Fibroblast of the conjunctiva (primary cell): ENCODE measurements at places on chromosomes 13 and 19.

- no peak for DNase-seq
These were observed 8.9 kb upstream of the CYP4F3 start for GRCh38 chr19:15631817-15632216.

GRCh38 chr13:97019236-97019635 is 25.0 kb upstream of the OXGR1 start:
- no peak for DNase-seq

GRCh38 chr13:26460648-26461047 is 96.8 kb upstream of the WASF3 start:
- DNase-seq, result no peak

DNA sequence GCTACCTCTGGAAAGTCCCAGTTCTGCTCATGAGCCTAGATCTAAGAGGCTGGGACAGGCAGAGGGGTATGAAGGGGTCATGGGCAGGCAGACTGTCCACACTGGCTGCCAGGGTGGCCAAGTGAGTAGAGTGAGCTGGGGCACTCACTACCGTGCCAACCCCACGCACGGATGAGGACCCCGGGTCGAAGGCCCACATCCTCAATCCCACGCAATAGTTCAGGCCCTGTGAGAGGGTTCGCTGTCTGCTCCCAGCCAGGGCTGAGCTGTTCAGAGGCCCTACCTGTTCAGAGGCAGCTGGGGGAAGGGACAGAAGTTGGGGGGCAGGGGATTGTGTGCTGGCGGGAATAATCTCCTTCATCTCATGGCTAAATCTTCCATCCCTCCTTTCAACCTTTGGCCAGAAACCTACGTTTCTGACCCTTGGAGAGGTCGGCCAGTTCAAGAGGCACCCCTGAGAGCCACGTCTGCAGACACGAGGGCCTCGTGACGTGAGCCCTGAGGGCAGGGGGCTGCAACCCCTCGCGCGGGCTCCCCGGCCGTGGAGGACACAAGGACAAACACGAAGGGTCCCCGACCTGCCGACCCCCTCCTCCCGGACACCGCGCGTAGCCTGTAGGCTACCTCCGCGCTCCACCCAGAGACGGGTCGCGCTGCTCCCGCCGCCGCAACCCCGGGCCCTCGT is 1.0 kb upstream of the RPS5 start:
- no peak for DNase-seq

DNA sequence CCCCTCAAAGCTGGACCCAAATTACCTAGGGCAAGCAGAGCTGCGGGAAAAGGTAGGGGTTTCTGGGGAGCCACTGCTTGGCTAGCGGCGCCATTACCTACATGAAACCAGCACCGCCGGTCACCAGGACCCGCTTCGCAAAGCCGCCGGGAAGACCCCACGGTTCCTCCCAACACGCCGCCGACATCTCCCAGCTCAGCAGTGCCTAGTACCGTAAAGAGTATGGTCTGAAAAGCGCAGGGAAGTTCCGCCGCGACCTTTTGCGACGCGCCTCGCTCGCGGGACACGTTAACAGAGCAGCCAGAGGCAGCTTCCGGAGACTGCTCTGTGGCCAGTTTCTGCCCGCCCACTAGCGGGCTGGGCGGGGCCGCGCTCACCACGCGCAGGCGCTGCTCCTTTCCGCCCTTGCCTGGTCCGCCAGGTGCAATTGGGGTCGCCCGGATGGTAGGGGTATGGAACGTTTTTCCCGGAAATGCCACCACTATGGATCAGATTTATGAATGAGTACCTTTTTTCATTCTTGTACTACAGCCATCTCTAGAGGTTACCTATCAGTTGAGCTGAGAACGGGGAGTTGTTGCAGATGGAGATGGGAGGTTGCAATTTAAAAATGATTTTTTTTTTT is at the start of gene TGDS:
TGDS (minus strand) TSS at position 203 of the 625 bp plus-strand sequence; CDS start at position 187, 16 bp downstream.
- peak; percentile 79 for DNase-seq

DNA sequence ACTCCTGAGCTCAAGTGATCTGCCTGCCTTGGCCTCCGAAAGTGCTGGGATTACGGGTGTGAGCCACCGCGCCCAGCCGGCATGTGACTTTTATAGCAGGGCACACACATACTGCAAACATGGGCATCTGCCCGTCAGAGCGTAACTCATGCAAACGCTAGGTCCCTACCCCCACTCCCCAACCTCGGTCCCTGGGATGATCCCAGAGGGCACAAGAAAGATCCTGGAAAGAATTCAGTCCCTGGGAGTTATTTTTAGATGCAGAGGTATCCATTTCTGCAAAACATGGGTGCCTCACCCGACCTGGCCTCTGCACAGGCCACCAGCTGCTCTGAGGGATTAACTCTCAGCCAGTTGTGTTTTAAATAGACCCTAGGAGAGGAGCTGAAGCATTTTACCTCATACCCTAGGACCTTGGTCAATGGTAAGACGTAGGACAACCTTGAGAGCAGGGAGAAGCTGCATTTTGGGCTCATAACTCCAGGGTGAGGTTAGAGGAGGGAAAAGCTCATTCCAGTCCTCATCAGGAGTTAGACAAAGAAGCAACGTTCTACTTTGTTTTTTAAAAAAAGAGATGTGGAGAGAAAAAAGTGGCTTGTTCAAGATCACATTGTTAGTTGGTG is 10.8 kb downstream of the TMEM38A start:
- DNase-seq, result no peak

GRCh38 chr19:49106648-49107135 is 7.5 kb upstream of the LIN7B start:
- no peak for DNase-seq

DNA sequence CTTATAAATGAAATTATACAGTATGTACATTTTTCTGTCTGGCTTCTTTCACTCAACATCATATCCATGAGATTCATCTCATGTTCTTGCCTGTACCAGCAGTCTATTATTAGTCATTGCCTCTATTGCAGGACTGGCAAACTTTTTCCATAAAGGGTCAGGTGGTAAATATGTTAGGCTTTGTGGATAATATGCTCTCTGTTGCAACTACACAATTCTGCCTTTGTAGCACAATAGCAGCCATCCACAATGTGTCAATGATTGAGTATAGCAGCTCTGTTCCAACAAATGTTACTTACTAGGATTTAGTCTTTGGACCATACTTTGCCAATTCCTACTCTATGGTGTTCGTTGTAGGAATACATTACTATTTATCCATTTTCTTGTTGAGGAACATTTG is 304.4 kb downstream of the DCT start:
- DNase-seq, result no peak

DNA sequence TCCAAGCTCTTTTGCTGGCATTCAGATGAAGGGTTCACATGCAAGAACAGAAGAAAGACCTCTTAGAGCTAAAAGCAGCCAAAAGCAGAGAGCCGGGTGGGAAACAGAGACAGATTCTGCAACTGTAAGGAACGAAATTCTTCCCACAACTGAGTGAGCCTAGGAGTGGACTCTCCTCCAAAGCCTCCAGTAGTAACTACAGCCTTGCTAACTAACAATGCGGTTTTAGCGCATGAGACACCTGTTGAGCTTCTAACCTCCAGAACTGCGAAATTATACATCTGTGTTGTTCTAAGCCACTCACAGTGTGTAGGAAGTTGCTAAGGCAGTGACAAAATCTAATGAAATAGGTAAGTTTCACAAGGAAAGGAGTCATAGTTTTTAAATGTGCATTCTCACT is 98.1 kb upstream of the SLITRK1 start:
- DNase-seq, result no peak

GRCh38 chr13:52925251-52925650 is 76.8 kb upstream of the PCDH8 start:
- no peak for DNase-seq

DNA sequence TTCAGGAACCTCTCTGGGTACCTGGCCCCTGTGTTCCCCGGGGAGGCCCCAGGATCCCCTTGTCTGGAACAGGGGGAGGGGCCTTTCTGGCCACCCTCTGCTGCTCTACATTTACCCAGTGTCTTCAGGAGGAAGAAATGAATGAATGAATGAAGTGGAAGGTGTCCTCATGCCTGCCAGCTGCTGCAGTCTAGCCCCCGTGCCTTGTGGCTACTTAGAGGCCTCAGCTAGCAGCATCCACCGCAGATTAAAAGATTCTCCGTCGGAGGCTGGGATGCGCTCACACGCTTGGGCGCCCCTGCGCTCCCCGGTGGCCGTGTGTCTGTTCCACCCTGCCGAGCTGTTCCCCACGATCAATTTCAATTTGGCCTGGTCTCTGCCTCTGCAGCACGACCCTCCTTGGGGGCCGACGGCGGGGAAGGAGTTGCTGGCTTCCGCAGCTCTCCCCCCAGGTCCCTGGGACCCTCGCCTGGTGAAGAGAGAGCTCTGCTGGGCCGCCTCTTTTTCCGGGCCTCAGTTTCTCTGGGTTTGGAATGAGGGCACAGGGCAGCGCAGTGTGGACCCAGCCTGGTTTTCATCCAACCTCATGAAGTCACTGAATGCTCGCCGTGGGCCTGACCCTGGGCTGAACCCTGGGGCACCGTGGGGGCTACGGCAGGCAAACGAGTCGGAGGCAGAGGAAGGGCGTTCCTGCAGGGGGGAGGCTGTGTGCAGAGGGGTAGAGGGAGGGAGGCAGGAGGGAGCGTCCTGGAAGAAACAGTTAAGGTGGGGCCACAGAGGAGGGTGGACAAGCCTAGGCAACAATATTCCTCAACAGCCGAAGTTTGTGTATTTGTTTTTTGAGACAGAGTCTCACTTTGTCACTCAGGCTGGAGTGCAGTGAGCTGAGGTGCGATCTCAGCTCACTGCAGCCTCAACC is 28.3 kb downstream of the EFNA2 start:
- DNase-seq, result no peak

DNA sequence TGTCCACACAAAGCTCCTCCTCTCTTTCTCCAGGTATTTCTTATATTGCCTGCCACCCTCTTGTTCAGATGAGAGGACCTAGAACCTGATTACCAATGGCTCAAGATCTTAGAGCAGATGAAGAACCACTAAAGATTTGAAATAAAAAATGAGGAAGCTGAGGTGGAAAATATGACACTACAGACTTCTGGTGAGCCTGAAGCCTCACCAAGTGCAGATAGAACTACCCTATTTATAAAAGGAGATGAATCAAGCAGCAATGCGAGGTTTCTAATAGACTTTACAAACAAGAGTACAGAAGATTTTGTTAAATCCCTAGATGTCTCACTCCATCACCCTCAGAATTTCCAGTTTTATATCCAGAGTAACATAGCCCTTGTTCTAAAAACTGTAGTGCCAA is 345.8 kb downstream of the TBC1D4 start:
- no peak for DNase-seq

GRCh38 chr13:49259586-49259985 is 11.9 kb downstream of the CDADC1 start:
- no peak for DNase-seq

GRCh38 chr13:112113348-112113747 is 46.4 kb downstream of the SOX1 start:
- no peak for DNase-seq

- DNase-seq, result no peak
These were observed 556.8 kb upstream of the SLITRK1 start for GRCh38 chr13:84439108-84439507.

GRCh38 chr19:50377051-50377461 is 799 bp downstream of the NR1H2 start:
- DNase-seq, result no peak

DNA sequence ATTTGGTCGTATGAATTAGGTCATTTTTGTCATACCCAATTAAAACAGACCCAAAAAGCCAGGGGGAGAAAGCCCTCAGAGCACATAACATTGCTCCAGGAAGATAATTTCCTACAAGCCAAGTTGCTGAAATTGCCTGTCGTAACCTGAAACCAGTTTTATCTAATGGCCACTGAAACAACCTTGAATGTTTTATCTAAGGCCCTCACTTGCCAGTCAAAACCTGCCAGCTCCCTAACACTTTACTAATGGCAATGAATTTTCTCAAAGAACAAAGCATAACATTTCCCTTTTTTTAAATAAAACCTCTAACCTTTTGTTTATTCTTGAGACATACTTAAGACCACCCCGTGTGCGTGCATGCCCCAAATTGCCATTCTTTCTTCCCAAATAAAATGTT is 496.2 kb upstream of the KLHL1 start:
- no peak for DNase-seq

- DNase-seq, result no peak
These were observed 60.1 kb downstream of the UFM1 start for GRCh38 chr13:38409771-38410170.

DNA sequence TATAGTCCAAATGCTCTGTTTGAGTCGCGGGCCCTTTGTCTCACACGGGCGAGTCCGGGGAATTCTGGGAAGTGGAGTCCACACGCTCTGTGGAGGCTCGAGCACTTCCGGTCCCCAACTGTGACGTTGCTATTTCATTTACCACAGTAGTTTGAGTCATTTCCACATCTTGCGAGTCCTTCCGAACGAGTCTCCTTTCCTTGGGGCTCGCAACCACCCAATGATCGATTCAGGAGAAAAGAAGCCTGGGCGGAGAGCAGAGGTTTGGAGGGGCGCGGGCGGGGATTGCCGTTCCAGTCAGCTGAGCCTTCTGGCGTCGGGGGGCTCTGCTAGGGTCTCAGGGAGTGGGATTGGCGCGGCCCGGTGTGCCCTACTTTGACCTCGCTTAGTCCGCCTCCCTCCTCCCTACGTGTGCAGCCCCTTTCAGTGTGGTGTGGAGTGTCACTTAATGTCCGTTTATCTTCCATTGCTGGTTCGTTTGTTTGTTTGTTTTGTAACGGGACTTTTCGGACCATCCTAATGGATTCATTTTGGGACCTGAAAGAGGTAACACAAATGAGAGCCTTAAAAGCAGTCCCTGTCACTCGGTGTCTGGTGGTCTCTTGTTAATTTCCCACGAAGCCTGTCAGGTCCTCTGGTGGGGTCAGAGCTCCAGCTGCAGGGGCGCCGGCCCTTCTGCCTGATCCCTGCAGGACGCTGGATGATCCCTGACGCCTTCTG is at the start of gene ZNF222:
ZNF222 (plus strand) TSS at position 163 of the 720 bp plus-strand sequence; CDS start at position 221, 58 bp downstream.
- DNase-seq, result peak; percentile 76

DNA sequence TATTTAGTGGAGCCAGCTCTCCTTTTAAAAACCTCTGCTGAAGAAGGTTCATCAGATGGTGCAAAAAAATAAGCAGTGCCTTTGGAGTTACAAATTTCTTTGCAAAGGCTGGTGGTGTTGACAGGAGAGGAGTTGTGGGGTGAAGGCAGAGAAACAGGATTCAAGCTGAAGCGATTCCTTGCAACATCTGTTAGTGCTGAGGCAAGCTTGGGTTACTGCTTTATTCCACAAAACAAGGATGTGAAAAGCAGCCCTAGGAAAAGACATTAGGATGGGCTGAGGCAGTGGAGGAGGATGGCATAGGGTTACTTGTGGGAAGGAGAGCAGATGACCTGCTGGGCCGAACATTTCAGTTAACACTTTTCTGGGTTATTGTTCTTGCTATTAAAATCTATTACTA is 390.7 kb downstream of the DLEU7 start:
- no peak for DNase-seq

- DNase-seq, result no peak
These were observed 1207.8 kb downstream of the EFNB2 start for GRCh38 chr13:105327581-105328126.

DNA sequence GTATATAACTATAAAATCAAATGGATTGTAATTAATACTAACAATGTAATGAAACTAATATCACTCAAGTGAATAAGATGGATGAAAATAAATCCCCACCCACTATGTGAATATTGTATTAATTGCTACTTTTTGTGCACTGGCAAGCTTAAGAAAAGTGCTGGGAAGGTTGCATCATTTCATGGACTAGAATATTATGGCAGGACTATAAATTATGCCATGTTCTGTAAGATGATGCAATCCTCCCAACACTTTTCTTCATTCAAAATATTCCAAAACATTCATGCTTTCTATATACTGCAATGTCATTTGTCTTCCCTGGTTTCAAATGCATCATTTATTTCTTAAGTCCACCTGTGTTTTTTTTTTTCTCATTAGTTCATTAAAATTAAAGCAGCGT is 457.6 kb upstream of the GPC6 start:
- DNase-seq, result peak; percentile 75

- DNase-seq, result no peak
These were observed 56.2 kb upstream of the USPL1 start for GRCh38 chr13:30561511-30561910.
